Motor neuron (in vitro differentiated cells): ENCODE measurements at places on chromosomes 3 and 15.

DNA sequence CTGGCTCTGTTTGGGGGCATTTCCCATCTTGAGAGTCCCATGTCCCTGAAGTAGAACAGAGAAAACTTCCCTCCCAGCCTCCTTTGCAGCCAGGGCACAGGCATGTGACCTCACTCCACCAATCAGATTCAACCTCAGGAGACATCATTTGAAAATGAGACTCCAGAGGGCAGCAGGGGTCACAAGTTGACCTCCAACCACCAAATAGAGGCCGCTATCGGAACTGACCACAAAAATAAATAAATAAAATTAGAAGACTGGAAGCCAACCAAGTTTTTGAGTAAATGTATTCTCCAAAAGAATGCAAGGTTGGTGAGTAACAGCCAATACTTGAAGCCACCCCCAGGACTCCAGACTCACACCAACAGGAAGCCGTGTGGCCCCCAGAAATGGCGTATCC lies 106.5 kb downstream of the CHSY1 start:
- ATAC-seq, result no peak

- ATAC-seq, result no peak
Observed at GRCh38 chr3:77190374-77190773, 150.5 kb downstream of the ROBO2 start.

GRCh38 chr3:21825684-21826083 lies 74.7 kb upstream of the ZNF385D start:
- no peak for ATAC-seq

DNA sequence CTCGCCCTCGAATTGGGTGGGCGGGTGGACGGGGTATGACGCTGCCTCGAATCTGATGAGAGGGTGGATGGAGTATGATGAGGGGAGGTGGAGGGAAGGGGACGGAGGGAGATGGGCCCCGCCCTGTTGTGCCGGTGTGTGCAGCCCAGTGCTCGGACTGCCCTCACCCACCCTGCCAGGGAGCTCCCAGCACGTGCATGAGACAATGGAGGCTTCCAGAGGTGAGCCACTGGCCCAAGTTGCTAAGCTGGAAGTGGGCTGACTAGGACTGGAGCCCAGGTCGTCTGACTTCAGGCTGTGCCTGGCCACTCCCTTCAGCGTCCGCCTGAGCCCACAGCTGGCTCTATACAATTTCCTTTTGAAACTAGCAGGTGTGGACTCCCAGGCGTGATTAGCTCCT lies 47.0 kb upstream of the CTSH start:
- ATAC-seq, result no peak

DNA sequence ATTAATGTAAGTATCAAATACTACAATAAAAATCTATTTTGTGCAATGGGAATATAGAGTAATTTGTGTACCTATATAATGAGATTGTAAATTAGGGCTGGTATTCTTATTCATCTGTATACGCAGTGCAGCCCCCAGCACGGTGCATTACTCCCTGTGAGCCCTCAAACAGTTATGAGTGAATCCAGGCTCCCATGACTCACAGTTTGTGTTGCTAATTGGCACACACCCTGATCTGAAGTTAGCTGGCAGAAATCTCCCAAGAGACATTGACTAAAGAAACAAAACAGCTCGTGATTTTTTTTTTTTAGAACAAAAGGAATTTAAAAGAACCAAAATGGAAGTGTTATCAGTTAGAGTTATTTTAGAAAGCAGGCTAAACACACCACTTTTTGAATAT lies 15.7 kb downstream of the GK5 start:
- peak; percentile 76 for ATAC-seq

DNA sequence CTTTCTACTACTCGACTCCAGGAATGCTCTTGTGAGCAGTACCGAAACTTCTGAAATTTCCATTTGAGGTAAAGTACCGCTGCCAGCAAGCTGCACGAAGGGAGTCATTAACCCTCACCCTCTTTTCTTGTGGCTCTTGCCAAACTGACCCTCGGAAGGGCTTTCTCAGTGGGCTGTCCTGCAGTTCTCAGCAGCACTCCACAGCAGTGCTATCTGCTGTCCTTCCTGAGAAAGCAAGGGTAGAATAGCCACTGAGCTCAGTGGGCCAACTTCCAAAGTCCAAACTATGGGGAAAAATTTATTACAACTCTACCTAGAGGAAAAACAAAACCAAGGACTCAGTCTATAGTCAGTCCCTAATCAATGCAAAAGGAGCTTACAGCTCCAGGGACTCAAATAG lies 38.5 kb upstream of the COL8A1 start:
- ATAC-seq, result no peak
